ENCODE measurements at places on chromosomes 13 and 19.
A peak's percentile ranks its signal among the peaks of the same experiment; 100 is the strongest.

DNA sequence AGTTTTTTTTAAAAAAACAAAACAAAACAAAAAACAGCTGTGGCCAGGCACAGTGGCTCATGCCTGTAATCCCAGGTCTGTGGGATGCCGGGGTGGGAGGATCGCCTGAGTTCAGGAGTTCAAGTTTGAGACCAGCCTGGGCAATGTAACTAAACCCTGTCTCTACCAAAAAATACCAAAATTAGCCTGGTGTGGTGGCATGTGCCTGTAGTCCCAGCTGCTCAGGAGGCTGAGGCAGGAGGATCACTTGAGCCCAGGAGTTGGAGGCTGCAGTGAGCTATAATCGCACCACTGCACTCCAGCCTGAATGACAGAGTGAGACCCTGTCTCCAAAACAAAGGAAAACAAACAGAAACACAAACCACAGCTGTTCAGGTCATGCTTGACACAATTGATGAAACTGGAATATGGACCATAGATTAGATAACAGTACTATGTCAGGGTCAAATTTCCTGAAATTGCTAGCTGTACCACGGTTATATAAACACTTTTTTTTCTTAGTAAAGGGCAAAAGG, 6.9 kb upstream of the ANGPTL4 start:
- no peak for DNase-seq

DNA sequence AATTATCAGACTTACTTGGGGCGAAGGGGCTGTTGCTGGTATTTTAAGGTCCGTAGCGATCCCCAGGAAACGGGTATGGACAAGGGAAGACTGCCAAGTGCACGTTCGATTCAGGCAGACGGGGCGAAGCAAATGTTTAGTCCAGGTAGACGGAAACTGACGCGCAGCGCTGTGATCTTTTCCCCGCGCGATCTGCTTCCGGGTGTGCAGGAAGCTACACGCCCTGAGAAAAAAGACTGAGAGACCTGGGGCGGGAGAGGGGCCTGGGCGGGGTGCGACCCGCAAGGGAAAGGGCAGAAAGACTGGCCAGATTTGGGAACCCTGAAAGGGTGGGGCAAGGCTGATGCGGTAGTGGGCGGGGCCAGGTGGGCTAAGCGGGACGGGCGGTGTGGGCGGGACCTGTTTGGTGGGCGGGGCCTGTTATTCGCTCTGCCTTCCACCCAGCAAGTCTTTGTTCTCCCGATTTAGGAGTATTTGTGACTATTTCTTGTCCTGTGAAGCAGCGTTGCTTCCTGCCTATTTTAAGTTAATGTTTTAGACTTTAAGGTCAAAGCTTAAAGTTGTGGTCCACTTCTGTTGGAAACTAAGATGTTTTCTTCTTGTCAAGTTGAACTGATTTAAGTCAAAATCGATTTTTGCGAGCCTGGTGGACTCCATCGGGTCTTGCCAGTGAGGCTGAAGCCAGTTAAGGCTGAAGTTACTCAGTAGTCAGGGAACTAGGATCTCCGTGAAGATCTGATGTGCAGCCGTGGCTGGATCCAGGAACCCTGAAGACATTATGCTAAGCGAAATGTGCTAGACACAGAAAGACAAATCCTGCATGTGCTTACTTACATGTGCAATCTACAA, at the start of gene ZNF836:
ZNF836 (minus strand) TSS at position 301 of the 849 bp plus-strand sequence. CDS start 3,549 bp downstream, outside the sequence.
- peak; percentile 76 for DNase-seq

- DNase-seq = no peak
Measured at GRCh38 chr19:50975766-50976165, 6.4 kb upstream of the KLK6 start.

DNA sequence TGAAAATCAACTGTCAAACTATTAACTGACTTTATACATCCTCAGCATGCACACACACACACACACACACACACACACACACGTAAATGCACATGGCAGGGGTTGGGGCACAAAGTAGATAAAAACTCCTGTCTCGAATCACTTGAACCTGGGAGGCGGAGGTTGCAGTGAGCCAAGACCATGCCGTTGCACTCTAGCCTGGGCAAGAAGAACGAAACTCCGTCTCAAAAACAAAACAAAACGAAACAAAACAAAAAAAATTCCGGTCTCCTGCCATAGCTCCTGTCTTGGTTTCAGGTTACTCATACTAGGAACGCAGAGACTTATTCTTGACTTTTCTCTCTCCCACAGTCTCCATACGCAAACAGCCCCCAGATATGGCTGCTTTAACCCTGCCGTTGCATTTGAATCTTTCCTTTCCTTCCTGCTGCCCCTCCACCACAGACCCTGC, 148.9 kb downstream of the SHISA2 start:
- no peak for DNase-seq

GRCh38 chr19:55080121-55080967, 4.7 kb downstream of the EPS8L1 start:
- DNase-seq = no peak

DNA sequence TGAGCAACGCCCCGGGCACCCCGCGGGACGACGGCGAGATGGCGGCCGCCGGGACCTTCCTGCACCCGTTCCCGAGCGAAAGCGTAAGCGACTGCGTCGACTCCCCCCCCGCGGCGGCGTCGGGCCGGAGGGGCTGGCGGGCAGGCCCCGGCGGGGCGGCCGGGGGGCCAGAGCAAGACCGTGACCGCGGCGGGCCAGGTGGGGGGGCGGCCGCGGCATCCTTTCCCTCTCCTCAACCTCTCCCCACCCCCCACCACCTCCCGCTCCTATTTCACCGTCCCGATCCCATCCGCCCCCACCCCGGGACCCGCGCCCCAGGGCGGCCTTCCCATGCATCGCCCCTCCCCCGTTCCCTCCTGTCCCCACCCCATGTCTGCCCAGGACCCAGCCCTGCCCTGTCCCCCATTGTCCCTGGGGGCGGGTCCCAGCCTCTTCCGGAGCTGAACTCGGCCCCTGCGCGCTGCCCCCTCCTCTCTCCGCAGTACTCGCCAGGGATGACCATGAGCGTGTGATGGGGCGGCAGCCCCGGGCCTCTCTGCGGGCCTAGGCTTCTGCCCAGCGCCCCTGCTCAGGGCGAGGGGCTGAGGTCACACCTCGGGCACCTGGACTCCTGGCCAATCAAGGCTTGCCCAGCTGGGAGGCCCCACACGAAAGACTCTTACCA, 4.1 kb downstream of the ISYNA1 start:
- no peak for DNase-seq

- no peak for DNase-seq
Measured at GRCh38 chr19:15238639-15239155, 6.4 kb upstream of the EPHX3 start.

DNA sequence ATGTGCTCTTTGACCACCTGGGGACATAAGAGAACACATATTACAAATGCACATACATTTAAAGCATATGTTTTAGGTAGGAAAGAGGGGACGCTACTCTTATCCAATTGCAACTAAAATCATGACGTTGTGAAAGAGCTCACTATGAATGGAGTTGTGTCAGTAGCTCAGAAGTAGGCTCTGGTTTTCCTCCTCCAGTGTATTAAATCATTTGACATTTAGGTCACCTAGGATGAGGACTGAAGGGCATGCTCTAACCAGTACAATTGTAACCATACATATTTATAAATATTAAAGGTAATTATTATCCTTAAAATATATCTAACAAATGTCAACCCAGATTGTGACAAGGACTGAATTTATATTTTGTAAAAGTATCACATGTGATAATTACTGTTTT, 389.0 kb downstream of the KLF12 start:
- DNase-seq = no peak

- no peak for DNase-seq
Measured at GRCh38 chr19:28523619-28524018, 689.3 kb downstream of the UQCRFS1 start.

- DNase-seq = no peak
Measured at GRCh38 chr13:73508841-73509240, 450.0 kb downstream of the KLF5 start.

- DNase-seq = no peak
Measured at GRCh38 chr13:28719227-28720055, 671 bp upstream of the SLC46A3 start.

DNA sequence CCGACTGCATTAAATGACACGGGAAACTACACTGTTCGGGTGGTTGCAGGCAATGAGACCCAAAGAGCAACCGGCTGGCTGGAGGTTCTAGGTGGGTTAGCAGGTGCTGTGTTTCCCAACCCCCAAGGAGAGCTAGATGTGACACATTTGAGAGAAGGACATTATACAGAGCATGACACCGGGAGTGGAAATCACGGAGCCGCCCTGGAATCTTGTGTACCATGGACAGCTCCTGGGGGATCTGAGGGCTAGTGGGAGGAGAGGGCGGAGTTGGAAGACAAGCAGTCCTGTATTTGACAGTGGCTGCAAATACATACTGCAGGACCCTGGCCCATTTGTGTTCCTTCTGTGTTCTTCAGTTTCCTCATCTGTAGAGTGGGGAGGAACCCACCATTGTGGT, 2.3 kb downstream of the CEACAM18 start:
- DNase-seq = no peak

DNA sequence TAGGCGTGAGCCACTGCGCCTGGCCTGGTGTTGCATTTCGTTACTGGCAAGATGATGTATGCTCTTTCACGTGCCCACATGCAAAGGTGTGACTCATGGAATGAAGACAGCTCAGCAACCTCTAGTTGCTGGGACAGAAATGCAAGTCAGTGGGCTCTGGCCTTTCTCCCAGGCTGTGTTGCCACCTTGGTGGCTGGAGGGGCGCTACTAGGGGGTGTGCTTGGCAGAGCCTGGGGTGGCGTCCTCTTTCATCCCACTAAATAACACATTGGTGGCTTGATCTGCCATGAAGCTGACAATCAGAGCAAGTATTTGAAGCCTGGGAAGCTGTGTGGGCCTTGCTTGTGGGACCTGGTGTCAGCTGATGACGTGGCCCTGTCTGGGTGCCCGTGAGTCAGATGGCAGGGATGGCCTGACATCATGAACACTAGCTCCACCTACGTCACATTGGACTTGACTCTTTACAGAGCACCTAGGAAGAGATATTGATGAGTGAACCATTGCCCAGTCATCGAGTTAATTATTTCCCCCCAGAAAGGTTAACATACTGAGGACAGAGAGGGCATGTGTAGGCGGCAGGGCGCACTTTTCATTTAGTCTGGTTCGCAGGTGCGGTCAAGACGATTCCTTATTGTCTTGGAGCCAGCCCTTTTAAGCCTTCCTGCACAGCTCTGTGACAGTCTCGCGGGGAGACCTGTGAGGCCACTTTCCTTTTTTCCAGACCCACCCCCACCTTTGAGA, 154.2 kb downstream of the TM9SF2 start:
- DNase-seq = no peak

DNA sequence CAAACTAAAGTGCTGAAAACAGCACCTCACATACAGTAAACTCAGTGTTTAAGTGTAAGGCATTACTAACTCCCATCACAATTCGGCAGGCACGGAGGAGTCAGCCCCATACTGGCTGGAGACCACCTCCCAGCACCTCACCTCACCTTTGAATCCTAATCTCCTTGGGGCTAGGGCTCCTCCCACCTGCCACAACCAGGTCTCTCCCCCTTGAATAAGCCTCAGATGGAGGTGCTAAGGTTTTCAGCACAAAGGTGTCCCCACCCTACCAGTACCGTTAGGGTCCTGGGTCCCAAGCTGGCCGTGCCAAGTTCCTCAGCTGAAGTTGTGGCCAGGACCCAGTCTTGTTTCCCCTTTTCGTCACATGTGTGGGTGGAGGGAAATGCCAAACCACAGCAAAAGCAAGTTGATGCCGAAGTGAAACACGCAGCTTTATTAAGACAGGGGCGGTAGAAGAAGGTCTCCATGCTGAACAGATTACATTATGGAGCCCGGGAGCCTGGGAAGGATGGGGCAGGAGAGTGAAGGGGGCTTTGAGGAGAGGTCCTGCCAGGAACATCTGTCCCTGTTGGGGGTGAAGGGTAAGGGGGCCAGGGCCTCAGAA, at the start of gene IGFLR1:
IGFLR1 (minus strand) TSS at position 332 of the 604 bp plus-strand sequence. CDS start 1,272 bp downstream, outside the sequence.
- DNase-seq = peak; percentile 31

GRCh38 chr13:114196629-114197028, 17.6 kb downstream of the CFAP97D2 start:
- DNase-seq = no peak

GRCh38 chr13:98069985-98070384, 72.9 kb upstream of the FARP1 start:
- DNase-seq = no peak

DNA sequence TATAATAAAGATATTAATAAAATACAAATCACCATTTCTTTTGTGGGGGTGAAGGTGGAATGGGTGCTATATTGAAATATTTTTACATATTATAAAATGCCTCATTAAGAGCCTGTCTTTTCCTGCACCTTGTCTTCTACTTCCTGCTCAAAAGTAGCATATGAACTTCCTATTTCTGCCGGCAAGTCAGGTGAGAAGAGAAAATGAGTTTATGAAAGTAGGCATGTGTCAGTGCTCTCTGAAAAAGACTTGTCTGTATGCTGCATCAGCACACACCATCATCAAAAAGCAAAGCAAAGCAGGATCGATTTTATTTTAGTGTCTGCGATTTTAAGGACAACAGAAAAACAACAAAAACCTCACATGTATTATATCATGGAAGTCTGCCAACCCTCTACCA, 114.2 kb downstream of the RAP2A start:
- DNase-seq = no peak

- DNase-seq = peak; percentile 94
Measured at GRCh38 chr19:3387645-3388589, 21.5 kb downstream of the NFIC start.

DNA sequence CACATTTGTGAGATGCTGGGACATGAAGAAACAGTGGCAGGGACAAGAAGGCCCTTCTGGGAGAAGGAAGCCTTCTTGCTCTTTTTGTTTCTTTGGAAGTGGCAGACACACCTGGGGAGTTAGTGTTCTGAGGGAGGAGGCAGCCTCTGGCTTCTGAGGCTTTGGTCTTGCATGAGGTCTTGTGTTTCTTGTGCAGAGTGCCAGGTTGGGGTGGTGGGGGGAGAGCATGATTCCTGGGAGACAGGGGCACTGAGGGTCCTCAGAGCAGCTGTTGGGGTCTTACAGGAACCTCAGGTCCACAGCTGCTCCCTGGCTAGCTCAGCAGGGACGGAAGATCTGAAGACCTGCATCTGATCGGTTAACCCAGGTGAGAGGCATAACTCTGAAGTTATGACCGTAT, 167.5 kb upstream of the ZNF536 start:
- no peak for DNase-seq

GRCh38 chr19:6660930-6661329, 9.0 kb downstream of the TNFSF14 start:
- DNase-seq = no peak

DNA sequence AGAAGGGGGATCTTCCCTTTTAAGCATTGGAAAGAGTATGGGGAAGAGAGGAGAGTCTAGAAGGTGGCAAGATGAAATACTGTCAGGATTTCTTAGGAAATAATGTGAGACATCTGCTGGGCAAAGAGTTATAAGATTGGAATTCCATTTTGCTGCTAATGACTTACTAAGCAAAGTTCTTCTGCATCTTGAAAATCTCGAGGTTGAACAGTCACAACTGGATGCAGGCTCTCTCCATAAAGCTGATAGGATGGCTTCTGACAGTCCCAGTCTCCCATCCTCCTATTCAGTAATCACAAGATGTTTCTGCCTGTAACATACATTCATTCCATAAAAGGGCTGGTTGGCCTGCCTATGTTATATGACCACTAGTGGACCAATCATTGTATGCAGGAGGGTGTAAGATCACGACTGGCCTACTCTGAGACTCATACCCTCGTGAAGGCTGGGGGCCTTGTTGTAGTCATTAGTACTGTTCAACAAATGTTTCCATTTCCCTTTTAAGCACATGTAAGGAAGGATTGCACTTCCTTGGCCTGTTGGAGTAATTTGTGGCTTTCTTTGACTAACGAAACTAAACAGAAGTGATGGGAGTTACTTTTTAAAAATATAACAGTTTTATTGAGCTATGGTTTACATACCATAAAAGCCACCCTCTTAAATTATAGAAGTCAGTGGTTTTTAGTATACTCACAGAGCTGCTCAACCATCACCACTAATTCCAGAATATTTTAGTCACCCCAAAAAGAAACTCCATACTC, 45.0 kb upstream of the TDRD3 start:
- DNase-seq = no peak

GRCh38 chr13:43058318-43058674, 34.9 kb downstream of the DNAJC15 start:
- no peak for DNase-seq

Data from hippocampal formation (tissue), 2 donors.